Stimulated activated CD4-positive, alpha-beta T cell treated with anti-CD3 and anti-CD28 coated beads, Interleukin-4, amount 100 ng/mL, for 1 hour (primary cell): ENCODE measurements at places on chromosomes 11 and 22.

DNA sequence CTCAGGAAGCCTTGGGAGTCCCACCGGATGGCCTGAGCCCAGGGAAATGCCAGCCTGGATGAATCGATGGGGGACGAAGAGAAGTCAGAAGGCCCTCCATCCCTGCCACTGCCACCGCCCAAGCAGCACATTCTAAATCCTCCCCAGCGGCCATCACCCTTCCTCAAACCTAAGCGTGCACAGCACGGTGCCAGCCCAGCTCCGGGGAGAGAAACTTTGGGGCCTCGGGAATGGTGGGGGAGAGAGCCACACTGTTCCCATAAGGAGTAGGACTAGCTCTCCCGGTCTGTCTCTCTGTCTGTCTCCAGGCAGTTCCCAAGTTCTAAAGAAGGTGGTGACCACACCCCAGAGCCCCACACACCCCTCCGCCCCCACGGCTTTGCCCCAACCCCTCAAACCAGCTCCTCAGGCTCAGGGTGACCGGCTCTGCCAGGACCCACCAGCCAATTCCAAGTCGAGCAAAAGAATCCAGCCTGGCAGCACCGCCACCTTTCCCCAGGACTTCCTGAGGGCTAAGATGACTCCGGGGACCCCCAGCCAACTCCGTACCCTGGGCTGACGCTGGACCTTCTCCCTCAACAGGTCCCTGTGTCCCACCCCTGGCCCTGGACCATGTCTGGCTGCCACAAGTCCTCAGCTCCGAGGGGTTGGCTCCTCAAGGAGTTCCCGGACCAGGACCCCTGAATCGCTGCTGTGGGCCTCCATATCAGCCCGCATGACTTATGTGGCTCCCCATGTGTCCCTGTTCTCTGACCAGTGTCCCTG is 2.7 kb downstream of the AHNAK start:
- no peak for DNase-seq

DNA sequence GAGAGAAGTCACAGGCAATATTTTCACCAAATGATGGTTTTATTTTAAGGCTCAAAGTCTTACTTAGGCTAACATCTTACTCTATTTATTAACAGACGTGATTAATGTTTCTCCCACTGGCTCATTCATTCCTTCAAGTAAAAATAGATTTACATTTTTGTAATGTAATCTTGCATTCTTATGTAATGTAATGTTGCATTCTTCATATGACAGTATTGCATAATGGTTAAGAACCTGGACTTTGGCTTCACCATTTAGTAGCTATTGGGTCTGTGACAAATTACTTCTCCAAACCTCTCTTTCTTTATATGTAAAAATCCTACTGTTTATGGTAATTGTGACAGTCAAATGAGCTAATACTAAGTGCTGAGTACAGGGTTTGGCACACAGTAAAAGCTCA is 3.3 kb upstream of the DIXDC1 start:
- DNase-seq = no peak

- DNase-seq = no peak
These were observed 19.6 kb downstream of the FGF3 start for GRCh38 chr11:69799582-69799981.

DNA sequence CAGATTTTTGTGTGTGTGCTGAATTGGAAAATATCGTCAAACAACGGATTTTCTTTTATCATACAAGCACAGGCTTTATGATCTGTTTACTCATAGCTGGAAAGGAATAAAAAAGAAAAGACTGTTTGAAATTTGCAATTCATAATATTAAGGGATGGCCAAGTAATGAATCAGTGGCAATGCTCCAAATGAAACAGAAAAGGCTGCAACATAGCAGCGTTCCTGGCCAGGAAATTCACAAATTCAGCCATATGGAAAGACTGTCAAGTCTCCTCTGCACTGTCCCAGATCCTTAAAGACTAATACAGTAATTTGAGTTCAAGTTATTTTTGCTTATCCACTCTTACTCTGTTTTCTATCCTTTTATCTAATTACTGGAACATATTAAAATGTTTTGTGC is 98.2 kb downstream of the MSANTD4 start:
- no peak for DNase-seq

GRCh38 chr11:58926251-58926650 is 13.0 kb upstream of the GLYATL1 start:
- no peak for DNase-seq

GRCh38 chr11:124170801-124171586 is 12.2 kb upstream of the OR10D3 start:
- DNase-seq = no peak

GRCh38 chr11:130592056-130592455 is 143.6 kb downstream of the ADAMTS15 start:
- DNase-seq = no peak

GRCh38 chr11:65095427-65095826 is 587 bp upstream of the VPS51 start:
- DNase-seq = no peak

GRCh38 chr11:119461229-119461963 is 38.4 kb upstream of the THY1 start:
- no peak for DNase-seq

DNA sequence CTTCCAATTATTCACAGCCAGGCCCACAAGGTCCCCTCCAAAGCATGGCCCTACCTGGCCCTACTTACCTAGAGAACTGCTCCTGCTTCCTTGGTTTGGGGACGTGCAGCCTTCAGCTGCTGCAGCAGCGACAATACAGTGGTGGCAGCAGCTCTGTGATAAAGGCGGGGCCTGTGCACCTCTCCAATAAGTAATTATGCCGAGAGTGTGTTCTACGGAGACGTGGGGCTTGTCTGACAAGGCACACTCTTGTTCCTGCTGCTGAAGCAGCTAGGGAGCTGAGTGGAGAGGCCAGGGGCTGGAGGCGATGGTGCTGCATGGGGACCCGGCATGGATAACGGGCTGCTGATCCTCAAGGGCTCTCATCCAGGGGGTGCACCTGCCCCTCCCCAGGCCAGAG is 98.0 kb upstream of the THY1 start:
- DNase-seq = no peak

GRCh38 chr11:28466506-28466905 is 358.3 kb downstream of the METTL15 start:
- DNase-seq = no peak
